ENCODE measurements at places on chromosomes 16 and 17.

DNA sequence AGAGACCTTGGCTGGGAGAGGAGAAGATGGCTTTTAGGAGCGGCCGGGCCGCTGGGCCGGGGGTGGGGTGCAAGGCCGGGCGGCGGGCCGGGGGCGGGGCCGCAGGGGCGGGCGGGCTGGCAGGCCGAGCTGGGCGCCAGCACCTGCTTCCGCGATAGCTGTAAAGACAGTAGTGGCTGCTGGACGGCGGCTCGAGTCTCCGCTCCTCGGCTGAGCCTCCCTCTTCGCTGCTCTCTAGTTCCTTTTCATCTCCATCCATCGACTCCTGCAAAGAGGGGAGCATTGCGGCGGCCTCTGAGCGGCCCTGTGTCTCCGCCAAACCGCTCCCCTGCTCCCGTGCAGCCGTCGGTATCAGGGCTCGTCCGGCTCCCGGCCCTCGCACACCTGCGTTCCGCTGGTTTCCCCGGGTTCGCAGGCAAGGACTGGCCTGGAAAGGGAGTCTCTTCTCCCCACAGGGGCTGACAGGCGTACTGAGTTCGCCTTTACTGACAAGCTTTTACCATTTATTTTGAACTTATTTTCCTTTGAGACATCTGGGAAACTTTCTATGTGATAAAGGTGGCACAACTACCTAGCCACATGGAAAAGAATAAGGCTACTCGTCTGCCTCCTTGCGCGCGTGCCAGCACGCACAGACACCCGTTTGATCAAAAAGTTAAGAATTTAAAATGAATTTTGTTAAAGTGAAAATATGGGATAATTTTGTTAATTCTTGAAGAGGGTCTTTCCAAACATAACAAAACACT lies at the start of gene C17orf75:
TSS of gene C17orf75 (minus strand) at position 317 of the 746 bp plus-strand sequence. CDS start at position 283, 34 bp downstream.
- peak; percentile 80 for DNase-seq

GRCh38 chr16:89139907-89140361 lies 31.6 kb upstream of the CDH15 start:
- no peak for DNase-seq

- DNase-seq = peak; percentile 84
Measured at GRCh38 chr16:12257926-12258561, 281.5 kb downstream of the SNX29 start.

GRCh38 chr16:25726430-25727098 lies 34.8 kb downstream of the HS3ST4 start:
- DNase-seq = no peak

GRCh38 chr16:14015948-14016347 lies 55.2 kb upstream of the MRTFB start:
- no peak for DNase-seq

DNA sequence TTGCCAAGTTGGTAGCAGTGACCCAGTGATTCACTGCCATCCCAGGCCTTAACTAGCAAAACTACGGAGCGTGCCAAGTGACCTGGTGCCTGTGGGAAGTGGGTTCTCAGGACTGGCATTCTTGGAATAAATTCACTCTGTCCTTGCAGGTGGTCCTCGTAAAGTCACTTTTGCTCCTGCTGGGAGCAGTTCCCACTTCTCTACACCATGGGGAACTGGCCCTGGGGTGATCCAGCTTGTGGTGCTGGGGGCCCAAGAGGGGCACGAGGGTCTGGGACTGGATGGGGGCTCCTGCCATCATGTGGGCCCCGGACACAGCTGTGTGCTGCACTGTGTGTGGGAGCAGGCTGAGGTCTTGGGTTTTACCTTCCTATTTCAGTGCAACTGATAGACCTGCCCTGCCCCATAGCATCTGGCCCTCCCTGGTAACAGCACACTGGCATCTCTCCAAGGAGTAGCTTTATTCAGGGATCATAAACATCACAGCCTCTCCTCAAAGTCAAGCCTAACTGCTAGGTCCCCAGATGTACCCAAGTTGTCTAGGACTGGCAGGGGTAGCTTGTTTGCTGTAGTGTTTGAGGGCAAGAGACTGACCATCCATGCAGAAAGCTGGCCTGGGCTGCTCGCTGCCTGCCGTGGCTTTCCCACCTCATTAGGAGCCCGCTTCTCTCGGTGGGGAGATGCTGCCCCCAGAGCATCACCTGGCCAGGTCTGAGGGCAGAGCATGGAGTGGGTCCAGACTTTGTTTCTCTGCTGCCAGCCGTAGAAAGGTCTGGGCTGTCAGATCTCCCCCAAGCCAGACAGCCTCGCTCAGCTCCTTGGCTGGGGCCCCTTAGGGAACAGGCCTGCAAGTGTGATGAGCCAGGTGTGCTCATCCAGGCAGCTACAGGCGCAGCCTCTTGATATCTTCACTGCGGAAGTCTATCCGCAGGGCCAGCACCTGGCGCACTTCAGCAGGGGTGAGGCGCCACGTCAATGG lies 26.0 kb downstream of the FCSK start:
- DNase-seq = no peak

DNA sequence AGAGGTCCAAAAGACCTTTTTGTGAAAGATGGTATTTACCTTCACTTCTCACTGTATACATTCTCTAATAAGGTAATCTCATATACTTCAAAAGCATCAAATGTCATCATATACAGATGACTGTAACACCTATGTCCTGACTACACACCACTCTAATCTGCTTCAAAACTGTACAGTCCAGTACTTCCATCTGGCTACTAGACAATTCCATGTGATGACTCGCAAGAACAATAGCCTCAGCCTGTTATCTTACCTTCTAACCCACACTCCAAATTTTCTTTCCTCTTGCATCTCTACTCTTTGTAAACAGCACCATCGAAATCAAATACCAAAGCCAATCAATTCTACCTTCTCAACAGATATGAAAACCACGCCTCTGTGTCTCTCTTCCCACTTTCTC lies 24.1 kb downstream of the MYO1D start:
- no peak for DNase-seq

- DNase-seq = no peak
Measured at GRCh38 chr17:13776027-13776551, 174.4 kb upstream of the HS3ST3A1 start.

DNA sequence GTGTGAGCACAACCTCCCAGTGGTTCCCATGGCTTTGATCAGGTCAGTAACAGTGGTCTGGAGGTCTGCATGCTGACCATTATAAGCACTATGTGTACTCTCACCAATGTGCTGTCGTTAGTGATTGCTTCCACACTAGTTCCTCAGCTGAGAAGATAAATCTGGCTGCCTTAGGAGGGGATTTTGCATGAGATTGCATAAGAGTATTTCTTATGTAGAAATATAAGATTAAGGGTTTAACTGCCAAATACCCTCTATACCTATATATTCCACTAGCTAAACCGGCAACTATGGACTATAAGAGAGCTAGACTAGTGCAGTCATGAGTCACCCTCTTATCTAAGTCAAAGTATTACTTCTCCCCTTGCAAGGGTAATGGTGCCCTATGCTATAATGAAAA lies 580.2 kb downstream of the CDH11 start:
- DNase-seq = no peak

DNA sequence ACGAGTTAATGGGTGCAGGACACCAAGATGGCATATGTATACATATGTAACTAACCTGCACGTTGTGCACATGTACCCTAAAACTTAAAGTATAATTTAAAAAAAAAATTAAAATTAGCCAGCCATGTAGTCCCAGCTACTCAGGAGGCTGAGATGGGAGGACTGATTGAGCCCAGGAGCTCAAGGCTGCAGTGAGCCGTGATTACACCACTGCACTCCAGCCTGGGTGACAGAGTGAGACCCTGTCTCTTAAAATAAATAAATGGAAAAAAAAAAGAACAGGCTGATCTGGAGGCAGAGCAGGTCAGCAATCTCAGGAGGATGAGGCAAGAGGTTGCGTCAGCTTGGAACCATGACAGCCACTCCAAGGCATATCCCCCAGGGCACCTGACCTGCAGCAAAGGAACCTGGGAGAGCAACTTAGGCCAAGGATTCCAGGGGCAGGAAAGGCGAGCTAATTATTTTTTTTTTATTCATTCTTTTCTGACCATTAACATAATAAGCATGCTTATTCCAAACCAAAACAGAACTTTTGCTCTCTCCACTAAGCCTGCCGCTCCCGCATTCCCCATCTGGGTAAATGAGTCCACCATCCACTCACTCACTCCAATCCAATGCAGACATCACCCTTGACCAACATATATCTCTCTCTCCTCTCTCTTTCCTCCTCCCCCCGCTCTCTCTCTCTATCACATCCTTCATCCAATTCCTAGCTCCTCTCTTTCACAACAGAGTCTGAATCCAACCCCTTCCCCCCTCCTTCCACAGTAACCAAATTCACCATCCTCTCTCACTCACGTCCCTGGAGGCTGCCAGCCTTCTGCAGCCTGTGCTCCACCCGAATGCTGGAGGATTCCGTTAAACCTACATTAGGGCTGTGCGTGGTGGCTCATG lies 47.7 kb downstream of the TK2 start:
- DNase-seq = peak; percentile 92

GRCh38 chr16:51592535-51593300 lies 441.6 kb upstream of the SALL1 start:
- DNase-seq = no peak

DNA sequence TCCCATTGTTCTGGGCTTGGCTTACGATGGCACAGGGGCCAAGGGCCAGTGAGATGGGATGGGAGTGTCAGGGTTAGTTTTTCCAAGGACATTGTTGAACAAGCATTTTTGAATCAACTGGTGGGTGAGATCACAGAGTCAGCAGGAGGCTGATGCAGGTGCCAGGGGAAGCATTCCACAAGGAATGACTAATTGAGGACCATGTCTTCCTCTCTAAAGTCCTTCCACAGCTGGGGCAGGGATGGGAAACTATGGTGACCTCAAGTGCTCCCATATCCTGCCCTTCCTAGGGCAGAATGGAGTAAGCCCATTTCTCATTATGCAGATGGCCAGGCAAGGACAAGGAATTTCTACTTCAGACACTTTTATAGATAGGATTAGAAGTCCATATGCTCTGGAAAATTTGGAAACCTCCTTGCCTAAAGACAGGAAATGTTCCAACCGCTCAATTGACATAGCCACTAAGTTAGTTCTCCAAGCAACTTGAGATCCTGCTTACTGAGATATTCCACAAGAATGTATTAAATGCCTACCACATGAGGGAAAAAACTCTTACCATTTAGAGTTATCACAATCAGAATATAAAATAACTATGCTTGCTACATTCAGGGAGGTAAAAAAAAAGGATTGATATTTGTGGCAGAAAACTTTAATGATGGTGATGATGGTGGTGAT lies 21.2 kb upstream of the ENGASE start:
- DNase-seq = no peak

- no peak for DNase-seq
Measured at GRCh38 chr16:85084841-85085510, 27.3 kb downstream of the CIBAR2 start.

DNA sequence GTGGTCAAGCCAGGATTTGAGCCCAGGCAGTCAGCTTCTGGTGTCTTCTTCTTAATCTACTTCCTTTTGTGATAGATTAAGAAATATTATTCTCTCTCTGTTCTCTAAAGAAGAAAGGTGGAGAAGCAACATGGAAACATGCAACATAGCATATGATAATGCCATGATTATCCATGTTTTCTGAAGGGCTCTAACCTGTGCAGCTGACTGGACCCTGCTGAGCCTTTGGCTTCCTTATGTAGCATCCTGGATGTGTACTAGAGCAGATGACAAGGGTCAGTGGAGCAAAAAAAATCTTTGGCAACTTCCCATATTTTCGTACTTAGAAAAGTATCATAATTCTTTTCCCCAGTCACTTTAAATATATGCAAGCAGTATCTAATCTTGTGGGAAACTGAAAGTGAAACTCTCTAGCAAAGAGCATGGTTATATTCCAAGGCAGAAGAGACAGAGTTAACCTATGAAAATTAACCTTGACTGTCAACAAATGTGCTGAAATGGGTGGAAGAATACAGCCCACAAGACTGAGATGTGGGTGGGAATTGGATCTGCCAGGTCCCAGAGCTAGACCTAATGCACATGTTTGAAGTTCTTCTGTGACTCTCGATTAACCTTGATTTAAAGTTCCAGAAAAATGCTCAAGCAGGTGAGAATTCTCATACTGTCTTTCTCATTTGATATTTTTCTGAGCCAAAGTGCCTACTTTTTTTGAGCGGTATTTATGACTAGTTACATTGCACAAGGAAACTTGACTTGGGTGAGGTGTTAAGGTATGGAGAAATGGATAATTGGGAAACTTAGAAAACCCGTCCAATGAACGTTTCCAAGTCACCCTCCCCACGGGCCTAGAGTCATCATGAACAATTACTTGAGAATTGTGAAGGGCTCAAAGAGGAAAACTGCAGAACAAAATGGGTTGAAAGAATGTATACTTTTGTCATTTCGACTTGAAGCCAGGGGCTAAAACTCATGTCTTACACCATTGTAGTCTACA lies 248.6 kb downstream of the FTO start:
- DNase-seq = no peak

DNA sequence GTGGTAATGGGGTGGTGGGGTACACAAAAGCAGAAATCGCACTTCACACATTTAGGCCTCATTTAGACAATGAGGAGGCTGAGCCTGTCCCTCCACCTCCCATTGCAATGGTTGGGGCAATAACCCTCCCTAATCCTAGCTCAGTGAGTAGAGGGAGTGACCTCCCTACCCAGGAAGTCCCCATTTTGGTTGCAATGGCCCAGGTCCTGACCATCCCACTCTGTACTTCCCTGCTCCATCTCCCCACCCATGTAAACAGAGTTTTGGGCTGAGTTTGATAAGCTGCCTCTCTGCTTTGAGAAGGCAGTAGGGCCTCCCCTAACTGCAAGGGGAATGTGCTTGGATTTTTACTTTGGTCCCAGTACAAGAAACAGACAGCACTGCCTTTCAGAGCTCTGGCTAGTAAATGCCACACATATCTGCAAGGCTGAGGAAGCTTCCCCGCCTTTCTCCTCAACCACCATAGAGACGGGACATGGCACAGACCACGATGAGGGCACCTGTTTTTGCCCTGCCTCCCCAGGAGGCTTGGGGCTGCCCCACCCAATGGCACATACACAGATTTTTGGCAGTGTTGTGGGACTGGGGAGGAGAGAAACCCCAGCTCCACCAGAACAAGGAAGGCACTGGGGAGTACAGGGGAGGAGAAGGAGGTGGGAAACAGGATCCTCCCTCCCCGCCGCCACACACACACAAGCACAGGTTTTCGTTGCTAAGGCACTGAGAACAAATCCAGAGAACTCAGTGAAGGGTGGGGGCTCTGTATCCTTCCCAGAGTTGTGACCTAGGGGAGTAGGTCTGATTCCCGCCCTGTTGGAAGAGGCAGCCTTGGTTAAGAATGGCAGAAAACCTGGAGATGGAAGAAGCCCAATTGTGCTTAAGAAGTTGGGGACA lies 7.3 kb downstream of the VAT1 start:
- no peak for DNase-seq

GRCh38 chr17:2814481-2815341 lies 18.5 kb downstream of the RAP1GAP2 start:
- no peak for DNase-seq

GRCh38 chr17:61718022-61718421 lies 127.0 kb upstream of the NACA2 start:
- DNase-seq = no peak

GRCh38 chr17:42845918-42846593 lies 1.7 kb downstream of the AOC2 start:
- DNase-seq = no peak

GRCh38 chr17:59707971-59708430 lies 547 bp downstream of the VMP1 start:
- no peak for DNase-seq
